Epithelial cell of alveolus of lung (primary cell): ENCODE measurements at places on chromosomes 16 and 17. TPM values are rescaled to one million over a fixed set of nuclear protein-coding genes. Genes with fewer than 3 reads are reported as not detected.

Gene C17orf100
- total RNA-seq: 0.40 and 0.91 TPM in 2 replicates

Gene EME1
- total RNA-seq: 1.7 and 4.5 TPM in 2 replicates

Gene QRICH2
- total RNA-seq: 0.24 and 0.65 TPM in 2 replicates

Gene LDAF1
- 17.5 and 40.2 TPM in 2 replicates for total RNA-seq

Gene NHERF1
- 11.8 and 23.4 TPM in 2 replicates for total RNA-seq

Gene ARL5C
- not detected in 2 replicates for total RNA-seq

Gene KCNH6
- not detected in 2 replicates for total RNA-seq
